Panc1 (cell line): ENCODE measurements at places on chromosomes 11 and 22. TPM values are rescaled to one million over a fixed set of nuclear protein-coding genes. Genes with fewer than 3 reads are reported as not detected.
A peak's percentile ranks its signal among the peaks of the same experiment; 100 is the strongest.

GRCh38 chr22:45731798-45732495 lies 60.3 kb downstream of the ATXN10 start:
- no peak for DNase-seq

DNA sequence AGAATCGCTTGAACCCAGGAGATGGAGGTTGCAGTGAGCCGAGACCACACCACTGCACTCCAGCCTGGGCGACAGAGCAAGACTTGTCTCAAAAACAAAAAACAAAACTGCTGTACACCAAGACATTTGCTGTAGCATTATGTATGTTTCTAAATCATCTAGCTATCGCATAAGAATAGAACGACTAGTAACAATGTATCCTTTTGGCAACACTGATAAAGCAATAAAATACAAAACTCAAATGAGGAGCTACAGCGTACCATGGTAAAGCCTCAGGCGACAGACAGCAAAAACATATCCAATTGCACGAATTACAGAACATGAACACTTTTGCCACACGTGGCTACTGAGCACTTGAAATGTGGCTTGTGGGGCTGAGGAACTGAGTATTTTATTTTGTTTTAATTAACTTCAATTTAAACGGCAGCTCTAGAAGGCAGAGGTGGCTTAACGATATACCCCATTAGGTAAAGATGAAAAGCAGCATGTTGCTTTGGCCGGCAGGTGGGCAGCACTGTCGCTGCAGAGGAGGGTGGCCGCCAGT lies 2.3 kb downstream of the TUBGCP6 start:
- no peak for DNase-seq

DNA sequence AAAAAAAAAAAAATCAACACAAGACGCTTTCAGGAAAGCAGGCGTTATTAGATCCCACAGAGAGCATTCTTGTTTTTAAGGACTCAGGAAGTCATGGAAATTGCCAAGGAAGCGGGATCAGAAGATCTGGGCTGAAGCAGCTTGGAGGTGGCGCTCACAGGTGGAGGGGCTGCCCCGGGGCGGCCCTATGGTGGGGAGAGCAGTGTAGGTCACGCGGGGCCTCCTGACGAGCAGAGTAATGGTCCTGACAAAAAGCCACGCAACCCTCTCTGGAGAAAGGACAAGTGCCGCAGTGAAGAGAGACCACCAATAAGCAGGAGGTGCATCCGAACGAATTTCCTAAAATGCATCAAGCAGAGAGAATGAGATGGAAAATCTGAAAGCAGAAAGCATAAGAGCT lies 407.0 kb downstream of the BRD1 start:
- DNase-seq, result no peak

- no peak for DNase-seq
These were observed 428.3 kb upstream of the RAG2 start for GRCh38 chr11:37026326-37026725.

DNA sequence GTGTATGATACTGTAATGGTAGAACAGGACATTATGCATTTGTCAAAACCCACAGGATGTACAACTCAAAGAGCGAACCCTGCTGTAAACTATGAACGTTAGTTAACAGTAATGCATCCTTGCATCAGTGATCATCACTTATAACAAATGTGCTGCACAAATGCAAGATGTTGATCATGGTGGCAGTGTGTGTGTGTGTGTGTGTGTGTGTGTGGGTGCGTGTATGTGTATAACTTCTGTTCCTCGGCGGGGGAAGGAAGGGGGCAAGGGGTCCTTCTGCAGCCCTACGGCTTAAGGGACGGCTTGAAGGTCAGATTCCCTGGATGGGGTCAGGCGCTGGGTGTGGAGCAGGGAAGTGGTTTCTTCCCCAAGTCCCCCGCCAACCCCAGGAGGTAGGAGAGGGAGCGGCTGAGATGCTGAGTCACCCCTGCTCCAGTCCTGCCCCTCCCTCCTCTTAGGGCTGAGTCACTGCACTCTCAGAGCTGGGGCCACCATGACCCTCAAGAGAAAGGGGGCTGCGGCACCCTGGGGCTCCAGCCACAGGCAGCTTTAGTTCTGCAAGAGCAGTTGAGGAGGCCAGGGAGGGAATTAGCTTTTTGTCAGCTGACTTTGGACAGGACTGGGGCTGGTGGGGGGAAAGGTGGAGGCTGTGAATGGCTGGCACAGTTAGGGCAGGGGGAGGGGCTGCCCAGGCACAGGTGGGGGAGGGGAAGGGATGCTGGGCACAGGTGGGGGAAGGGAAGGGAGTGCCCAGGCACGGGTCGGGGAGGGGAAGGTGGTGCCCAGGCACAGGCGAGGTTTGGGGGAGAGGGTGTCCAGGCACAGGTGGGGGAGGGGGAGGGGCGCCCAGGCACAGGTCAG lies 8.8 kb upstream of the CTSD start:
- DNase-seq, result peak; percentile 87

DNA sequence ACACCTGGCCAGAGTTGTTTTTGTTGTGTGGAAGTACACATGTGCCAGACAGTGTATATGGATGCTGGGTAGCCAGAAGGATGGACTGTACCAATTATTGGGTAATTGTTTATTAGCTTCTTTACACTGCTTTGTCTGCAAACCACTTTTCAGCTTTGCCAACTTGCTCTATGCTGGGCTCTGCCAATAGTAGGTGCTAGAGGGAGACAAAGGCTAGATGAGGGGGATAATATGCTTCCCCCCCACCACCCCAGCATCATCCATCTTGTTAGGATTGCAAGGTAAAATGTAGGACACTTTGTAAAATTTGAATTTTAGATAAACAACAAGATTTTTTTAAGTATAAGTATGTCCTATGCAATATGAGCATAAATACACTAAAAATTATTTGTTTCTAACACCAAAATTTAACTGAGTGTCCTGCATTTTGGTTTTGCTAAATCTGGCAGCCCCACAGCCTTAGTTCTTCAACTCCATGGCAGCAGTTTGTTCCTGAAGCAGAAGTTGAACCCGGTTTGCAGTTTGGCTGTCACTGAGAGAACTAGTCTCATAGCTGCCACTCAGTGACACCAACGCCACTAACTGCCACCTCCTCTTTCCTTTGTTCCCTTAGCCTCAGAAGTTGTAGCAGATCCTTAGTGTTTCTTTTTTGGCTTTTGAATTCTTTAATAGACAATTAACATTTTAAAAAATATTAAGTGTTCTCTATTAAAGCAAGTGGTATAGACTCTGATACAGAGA lies 78.8 kb downstream of the CCDC81 start:
- DNase-seq, result no peak

DNA sequence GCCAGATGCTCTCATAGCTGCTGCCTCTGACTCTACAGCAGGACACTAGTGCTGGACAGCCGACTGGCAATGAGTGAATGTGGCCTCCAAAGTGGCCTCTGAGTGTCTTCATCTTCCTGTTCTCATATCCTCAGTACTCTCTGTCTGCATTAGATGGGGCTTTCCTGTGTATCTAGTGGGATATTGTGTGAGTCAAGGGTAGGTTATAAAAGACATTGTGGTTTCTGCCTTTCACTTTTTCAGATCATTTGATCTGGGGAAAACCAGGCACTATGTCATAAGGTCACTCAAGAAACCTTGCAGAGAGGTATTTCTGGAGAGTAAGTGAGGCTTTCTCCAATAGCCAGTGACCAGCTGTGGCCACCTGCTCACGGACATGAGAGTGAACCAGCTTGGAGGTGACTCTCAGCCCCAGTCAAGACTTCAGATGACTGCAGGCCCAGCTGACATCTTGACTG lies 333.6 kb upstream of the NCAM1 start:
- no peak for DNase-seq

DNA sequence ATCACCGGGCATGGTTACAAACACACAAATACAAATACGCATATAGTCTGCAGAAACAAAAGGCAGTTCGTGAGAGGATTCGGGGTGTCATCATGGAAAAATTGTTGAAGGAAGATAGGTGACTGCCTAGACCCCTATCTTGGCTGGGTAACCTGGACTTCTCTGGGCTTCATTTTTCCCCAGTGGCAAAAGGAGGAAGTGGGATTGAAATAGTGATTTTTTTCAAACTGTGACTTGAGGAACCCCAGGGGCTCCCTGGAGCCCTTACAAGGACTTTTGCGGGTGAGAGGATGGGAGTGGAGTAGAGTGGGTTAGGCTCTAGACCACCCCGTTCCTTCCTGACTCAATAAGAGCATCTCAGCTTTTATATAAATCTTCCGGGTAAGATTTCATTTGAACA lies 1.0 kb upstream of the ELF5 start:
- DNase-seq, result no peak

DNA sequence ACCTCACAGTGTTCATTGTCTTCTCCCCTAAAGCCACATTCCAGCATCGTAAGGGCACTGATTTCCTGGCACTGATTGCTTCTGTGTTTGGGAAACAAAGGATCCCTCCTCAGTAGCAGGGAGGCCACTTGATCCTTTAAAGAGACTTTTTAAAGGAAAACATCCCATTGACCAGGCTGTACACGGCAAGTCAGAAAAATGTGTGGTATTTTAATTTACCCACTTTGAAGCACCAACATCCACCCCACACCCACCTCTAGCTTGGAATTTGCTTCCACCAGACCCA lies 364.9 kb downstream of the SHANK2 start:
- no peak for DNase-seq

- DNase-seq, result no peak
These were observed 6.3 kb downstream of the SHANK3 start for GRCh38 chr22:50678651-50679521.

- no peak for DNase-seq
These were observed 29.0 kb upstream of the LRRC32 start for GRCh38 chr11:76699451-76700091.

Gene CSNK2A3
- total RNA-seq, result 2.6 TPM

Gene HEPN1
- not detected for total RNA-seq

Gene MPST
- total RNA-seq, result 31.4 TPM

Gene NDUFA6
- total RNA-seq, result 92.2 TPM

Gene CABP7
- 2.1 TPM for total RNA-seq
